ENCODE measurements at places on chromosomes 1 and 21.

GRCh38 chr1:207217778-207218511, 103.5 kb upstream of the CD55 start:
- DNase-seq, result no peak

GRCh38 chr1:230189341-230189740, 122.3 kb downstream of the GALNT2 start:
- DNase-seq, result no peak

- no peak for DNase-seq
These were observed 14.6 kb upstream of the RGS8 start for GRCh38 chr1:182698971-182699370.

GRCh38 chr1:235168375-235168774, 7.3 kb upstream of the RBM34 start:
- no peak for DNase-seq

DNA sequence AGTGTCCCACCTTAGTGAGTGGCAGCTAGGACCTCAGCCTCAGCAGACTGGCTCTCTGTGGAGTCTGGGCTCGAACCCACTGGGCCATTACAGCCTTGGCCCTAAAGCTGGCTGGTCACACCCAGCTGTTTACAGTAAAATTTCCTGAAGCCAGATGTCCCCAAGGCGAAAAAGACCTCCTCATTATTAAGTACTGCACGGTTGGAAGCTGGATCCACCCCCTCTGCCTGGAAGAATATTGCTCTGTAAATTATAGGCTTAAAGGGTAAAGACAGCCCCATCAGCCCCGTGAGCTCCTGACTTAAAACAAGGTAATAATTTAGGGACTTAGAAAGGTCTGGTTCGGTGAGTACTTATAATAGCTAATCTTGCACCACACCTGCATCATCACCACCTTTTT, 30.3 kb upstream of the TMEM51 start:
- no peak for DNase-seq

DNA sequence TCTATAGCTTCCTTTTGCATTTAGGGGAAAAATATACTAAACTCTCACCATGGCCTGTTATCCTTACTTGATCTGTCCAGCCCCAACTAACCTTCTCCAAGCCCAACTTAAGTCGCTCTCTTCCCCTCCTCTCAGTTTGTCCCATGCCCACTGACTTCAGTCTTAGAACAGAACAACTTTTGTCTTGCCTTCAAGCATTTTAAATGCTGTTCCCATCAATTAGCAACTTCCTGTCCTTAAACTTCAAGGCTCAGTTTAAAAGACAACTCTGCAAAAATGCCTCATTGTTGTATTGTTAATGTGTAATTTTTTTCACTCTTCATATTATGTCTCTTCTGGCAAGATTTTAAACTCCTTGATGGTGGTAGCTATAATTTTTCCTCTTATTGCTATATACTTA, 526.9 kb downstream of the NEGR1 start:
- DNase-seq, result no peak

GRCh38 chr1:227950735-227951346, 3.1 kb upstream of the WNT9A start:
- no peak for DNase-seq

GRCh38 chr1:236063919-236064673, 794 bp downstream of the NID1 start:
- no peak for DNase-seq

GRCh38 chr1:54803761-54804470, 2.8 kb upstream of the TTC22 start:
- DNase-seq, result no peak

GRCh38 chr1:53089478-53090226, 27.6 kb downstream of the PODN start:
- DNase-seq, result no peak

DNA sequence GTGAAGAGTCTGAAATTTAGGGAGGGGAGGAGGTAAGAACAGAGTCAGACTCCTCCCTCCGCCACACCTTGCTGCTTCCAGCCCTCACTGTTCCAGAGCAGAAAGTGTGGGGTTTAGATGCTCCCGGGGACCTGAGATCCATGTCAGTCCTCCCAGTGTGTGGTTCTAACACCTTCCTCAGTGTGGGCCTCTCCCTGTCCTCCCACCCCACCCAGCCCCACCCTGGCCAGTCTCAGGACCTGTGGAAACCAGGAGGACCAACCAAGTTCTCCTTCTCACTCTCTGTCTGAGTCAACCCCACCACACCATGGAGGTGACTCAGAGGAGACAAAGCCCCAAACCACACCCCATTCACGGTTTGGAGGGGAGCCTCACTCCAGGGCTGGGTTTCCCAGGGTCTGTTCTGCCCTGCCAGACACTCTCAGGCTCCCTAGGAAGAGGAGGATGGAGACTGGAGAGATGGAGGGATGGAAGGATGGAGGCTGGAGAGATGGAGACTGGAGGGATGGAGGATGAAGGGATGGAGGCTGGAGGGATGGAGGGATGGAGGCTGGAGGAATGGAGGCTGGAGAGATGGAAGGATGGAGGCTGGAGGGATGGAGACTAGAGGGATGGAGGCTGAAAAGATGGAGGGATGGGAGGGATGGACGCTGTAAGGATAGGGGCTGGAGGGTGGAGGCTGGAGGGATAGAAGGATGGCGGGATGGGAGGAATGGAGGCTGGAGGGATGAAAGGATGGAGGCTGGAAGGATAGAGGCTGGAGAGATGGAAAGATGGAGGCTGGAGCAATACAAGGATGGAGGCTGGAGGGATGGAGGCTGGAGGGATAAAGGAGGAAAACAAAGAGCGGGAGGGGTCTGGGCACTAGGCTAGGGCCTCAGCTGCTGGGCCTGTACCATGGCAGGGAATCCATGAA, 100.9 kb upstream of the RUNX3 start:
- DNase-seq, result peak; percentile 91

GRCh38 chr21:37430184-37430821, 63.7 kb downstream of the DYRK1A start:
- DNase-seq, result no peak

GRCh38 chr1:115544131-115544530, 97.6 kb upstream of the VANGL1 start:
- no peak for DNase-seq

- peak; percentile 54 for DNase-seq
These were observed 5.3 kb downstream of the PSRC1 start for GRCh38 chr1:109277434-109278204.

- DNase-seq, result peak; percentile 89
These were observed 40.9 kb upstream of the PPIAL4F start for GRCh38 chr1:144551543-144552424.

- peak; percentile 79 for DNase-seq
These were observed 53.1 kb upstream of the CACNA1E start for GRCh38 chr1:181430015-181430885.

GRCh38 chr1:25641931-25642573, 25.5 kb downstream of the MAN1C1 start:
- no peak for DNase-seq

DNA sequence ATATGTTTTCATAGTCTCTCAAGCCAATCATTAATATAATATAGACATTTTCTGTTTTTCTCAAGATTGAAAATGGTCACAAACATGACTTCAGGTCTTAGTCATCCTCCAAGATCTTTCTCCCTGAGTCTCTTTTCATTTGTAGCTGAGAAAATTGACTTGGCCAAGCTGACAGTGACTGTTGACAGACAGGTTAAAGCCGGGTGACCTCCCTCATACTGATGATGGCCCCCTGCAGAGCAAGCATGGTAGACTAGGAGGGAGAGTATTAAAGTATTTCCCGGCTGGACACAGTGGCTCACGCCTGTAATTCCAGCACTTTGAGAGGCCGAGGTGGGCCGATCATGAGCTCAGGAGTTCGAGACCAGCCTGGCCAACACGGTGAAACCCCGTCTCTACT, 6.8 kb upstream of the KIAA1614 start:
- no peak for DNase-seq

DNA sequence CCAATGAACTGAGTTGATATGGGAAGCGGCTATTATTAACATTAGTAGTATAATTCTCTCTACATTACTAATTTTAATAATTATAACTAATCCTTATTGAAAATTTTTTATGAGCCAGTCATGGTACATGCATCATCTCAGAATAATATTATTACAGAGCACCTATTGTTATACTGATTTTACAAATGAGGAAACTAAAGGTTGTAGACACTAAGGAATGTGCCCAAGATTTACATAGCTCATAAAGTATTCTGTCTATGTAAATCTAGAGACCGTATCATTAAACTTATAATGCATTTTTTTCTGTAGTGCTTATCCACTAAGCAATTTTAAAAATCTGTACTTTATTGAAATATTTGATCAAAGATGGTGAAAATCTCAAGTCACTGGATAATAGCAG, 825.9 kb downstream of the PLA2G4A start:
- no peak for DNase-seq

DNA sequence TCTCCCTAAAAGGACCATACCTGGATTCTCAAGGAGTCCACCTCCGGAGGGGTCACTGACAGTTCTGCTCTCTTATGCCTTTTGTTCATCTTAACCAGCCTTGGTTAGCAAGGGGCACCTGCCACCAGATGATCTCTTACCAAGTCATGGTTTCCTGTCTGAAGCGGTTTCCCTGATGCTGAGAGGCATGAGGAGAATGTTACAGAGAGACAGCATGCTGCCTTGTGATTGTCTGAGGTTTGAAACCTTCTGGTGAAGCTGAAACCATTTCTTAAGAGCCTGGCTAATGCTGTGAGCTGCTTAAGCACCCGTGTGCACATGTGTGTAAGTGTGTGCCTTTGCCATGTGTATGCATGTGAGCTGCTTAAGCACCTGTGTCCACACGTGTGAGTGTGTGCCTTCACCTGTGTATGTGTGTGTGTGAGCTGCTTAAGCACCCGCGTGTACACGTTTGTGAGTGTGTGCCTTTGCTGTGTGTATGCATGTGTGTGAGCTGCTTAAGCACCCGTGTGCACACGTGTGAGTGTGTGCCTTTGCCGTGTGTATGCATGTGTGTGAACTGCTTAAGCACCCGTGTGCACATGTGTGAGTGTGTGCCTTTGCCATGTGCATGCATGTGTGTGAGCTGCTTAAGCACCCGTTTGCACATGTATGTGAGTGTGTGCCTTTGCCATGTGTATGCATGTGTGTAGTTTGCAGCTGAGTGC, 136.4 kb upstream of the COL6A1 start:
- no peak for DNase-seq

- DNase-seq, result no peak
These were observed 45.4 kb downstream of the SMYD2 start for GRCh38 chr1:214326406-214326805.

DNA sequence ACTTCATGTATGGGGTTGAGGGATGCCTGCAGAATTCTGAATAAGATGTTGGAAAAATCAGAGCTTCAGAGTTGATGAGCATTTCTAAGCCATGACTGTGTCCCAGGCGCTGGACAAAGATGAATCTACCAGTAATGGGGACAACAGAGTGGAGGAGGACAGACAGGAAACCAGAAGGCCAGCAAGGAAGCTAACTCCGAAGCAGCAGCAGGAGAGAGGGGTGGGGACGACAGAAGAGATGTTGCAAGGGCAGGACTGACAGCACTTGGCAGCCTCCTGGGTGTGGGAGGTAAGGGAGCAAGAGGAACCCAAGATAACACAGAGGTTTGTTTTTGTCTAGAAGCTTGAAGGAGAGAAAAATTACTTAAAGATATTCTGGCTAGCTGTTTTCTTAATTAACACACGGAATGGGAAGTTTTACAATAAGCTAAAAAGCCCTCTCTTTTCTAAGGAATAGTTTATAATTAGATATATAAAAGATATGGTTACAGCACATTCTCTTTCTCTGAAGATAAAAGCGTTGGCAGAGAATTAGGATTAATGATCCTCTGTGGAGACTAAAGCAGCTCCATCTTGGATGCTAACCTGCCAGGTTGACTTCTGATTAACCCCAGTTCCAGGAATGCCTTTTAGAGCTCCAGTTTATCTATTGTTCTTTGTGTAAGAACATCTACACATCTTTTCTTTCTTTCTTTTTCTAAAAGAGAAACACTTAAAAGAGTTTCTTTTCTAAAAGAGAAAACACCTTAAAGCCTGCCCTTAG, 92.7 kb downstream of the TENT5C start:
- no peak for DNase-seq

DNA sequence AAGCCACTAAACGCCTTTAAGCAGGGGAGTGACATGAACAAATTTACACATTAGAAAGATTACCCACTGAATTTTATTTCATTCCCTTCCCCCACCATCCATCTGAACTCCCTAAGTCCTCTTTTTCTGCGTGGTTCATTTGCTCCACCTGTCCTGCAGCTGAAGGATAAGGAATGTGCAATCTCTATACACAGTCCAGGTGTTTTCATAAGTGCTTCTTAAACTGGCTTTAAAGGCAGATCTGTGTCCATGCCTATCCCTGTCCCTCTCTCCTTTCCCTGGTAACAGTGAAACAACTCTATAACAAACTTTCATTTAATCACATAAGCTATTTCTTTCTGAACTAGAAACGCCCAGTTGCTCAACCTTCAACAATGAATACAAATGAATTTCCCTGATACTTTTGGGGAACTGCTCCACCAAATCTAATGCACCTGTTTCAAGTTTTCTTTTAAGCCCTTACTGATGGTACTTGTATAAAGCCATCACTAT, 8.4 kb downstream of the GSTM3 start:
- no peak for DNase-seq

- peak; percentile 83 for DNase-seq
These were observed 70.3 kb upstream of the TINAGL1 start for GRCh38 chr1:31505911-31506497.

- DNase-seq, result peak; percentile 99
These were observed 31.7 kb downstream of the IFNGR2 start for GRCh38 chr21:33434770-33435360.

GRCh38 chr21:46035809-46036695, 54.5 kb downstream of the COL6A1 start:
- DNase-seq, result no peak

DNA sequence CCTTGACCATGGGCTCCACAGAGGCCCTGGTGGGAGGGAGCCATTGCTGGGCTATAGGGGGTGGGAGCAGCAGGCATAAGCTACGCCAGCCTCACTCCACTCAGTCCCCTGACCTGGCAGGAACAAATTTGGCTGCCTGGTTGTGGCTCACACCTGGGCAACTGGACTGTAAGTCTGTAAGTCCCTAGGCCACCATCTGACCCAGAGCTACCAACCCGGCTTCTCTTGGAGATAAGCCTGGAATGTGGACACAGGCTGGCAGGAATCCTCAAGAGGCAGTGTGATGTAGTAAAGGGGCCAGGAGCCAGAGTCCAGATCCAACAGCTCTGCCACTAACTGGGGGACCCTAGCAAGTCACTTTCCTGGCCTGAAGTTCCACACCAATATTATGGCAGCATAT, 11.4 kb downstream of the NCF2 start:
- no peak for DNase-seq

DNA sequence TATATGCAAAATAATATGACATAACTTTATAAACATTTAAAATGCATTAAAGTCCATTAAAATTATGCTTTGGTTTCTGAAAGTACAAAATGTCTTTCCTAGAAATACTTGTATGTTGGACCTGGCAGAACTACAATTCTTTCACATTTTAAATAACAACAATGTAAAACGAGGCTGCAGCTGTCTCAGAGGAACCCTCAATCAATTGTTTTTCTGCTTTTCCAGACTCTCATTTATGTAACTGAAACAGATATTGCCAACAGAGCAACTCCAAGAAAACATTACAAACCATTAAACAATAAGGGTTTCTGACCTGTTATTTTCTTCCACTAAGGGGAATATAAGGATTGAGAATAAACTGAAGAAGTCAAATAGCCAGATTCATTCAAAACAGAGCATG, 1193.4 kb downstream of the NCAM2 start:
- DNase-seq, result no peak

GRCh38 chr1:205934788-205935187, 8.5 kb downstream of the SLC26A9 start:
- DNase-seq, result no peak

- DNase-seq, result peak; percentile 75
These were observed 14.4 kb upstream of the FCRL5 start for GRCh38 chr1:157566484-157567300.
